ENCODE measurements at places on chromosomes 16 and 17.

- DNase-seq = no peak
Observed at GRCh38 chr16:55898592-55898991, 23.4 kb upstream of the CES5A start.

GRCh38 chr16:24771132-24771778, 41.8 kb downstream of the TNRC6A start:
- peak; percentile 14 for DNase-seq

DNA sequence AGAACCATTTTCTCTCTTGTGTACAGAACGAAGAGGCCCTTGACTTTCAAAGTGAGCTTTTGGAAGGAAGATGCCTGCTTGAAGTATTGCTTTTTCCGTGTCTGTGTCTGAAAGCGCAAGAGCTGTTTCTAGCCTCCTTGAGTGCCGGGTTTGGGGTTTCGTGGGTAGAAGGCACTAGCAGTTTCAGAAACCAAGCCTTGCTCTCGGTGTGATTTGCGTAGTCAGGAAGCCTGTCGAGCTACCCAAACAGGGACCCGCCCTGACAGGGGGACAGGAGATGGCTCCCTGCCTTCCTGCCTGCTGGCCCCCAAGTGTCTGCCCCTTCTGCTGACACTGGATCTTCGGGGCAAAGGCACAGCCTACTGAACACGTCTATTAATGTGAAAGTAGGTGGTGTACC, 322.0 kb downstream of the MAF start:
- no peak for DNase-seq

- DNase-seq = no peak
Observed at GRCh38 chr16:19044769-19045168, 22.6 kb upstream of the COQ7 start.

GRCh38 chr17:17919169-17920107, 52.8 kb downstream of the TOM1L2 start:
- DNase-seq = peak; percentile 79

Measured in fibroblast of skin of scalp (primary cell).